AG04450 (cell line): ENCODE measurements at places on chromosomes 4 and X.

DNA sequence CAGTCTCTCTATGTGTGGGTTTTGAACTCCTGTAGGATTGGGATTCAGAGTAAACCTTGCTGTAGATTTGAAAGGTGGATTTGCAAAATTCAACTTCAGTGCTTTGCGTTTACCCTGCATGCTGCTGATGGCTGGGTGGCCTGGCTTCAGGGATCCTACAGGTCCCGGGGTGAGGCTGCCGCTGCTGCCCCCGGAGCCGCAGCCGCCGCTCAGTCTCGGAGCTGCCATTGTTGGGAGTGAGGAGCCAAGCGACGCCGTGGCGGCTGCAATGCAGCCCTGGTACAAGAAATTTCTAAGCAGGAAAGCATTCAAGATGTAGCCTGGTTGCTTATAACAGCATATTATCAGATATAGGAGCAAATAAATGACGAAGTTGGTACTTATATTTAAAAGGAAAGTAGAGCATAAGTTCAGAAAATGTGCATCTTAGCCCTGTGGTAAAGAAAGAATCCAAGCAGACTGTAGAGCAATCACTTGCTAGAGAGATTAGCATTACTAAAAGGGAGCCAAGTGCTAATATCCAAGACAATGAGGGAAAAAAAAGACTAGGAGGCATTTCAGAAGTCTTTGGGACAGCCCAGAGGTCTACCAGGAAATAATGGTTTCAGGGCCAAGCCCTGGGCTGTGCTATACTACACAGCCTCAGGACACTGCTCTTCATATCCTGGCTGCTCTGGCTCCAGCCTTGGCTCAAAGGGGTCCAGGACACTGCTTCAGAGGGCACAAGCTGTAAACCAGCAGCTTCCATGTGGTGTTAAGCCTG lies 36.9 kb upstream of the CHIC1 start:
- DNase-seq: no peak

DNA sequence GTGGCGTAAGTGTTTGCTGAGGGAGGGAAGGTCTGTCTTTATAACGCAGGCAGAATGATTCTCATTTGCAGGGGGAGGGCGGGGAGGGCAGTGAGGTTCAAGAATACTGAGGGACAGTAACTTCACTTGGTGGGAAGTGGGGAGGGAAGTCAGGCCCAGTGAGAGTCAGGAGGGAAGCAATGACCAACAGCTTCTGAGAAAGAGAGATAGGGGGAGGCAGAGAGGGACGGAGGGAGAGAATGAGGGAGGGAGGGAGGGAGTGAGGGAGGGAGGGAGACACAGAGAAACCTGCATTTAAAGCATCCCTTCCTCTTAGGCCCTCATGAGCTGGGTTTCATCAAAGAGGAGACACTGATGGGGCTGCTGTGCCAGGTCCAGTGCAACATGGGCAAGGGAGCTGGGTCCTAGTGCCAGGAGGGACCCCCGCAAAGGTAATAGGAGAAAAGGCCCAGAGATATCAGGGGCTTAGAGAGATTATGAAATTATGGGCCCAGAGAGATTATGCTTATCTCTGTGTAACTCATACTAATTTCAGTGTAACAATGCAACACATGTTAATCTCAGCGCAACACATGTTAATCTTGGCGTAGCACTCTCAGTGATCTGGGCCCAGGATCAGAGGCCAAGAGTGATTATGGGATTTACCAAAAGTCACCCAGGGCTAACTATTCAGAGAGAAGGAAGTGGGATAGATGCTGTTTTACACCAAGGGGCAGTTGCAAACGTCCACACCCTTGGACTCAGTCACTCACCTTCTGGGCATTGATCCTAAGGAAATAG lies 112.1 kb downstream of the DRD5 start:
- no peak for DNase-seq

- DNase-seq: no peak
Observed at GRCh38 chrX:120380699-120381098, 18.8 kb downstream of the ATP1B4 start.

GRCh38 chr4:176478076-176478475 lies 158.3 kb downstream of the SPCS3 start:
- DNase-seq: no peak

DNA sequence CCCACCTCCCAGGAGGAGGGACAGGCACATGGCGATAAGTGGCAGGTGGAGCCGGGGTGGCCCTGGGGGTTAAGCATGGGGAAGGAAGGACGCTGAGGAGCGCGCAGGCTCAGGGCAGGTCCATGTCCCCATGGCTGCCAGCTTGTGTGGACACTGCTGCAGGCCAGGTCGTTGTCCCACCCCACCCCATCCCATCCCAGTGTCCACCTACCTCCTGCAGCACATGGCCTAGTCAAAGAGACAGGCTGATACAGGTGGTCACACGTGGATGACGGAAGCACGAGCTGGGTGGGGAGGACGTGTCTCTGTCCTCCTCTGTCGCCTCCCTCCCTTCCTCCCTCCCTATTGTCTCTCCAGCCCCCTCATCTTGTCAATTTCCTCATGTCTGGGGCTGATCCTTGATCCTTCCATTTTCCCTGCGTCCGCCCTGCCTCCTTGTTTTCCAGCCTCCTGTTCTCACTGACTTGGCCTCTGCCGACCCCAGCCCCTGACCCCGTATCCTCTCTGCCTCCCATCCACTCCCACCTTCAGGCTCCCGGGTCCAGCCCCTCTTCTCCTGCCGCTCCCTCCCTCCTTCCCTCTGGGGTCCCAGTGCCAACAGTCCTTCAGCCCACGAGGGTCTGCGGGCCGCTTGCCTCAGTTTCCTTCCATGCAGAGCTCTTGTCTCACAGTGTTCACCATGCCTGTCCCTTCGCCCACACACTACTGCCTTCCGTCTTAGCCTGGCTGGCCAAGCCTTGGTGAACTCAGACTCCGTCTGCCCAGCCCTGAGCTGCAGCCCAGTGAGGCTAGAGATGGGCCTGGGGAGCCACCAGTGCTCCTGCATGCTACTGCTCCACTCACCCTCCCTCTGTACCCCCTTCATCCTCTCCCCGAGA lies 15.5 kb upstream of the ADD1 start:
- DNase-seq: no peak

DNA sequence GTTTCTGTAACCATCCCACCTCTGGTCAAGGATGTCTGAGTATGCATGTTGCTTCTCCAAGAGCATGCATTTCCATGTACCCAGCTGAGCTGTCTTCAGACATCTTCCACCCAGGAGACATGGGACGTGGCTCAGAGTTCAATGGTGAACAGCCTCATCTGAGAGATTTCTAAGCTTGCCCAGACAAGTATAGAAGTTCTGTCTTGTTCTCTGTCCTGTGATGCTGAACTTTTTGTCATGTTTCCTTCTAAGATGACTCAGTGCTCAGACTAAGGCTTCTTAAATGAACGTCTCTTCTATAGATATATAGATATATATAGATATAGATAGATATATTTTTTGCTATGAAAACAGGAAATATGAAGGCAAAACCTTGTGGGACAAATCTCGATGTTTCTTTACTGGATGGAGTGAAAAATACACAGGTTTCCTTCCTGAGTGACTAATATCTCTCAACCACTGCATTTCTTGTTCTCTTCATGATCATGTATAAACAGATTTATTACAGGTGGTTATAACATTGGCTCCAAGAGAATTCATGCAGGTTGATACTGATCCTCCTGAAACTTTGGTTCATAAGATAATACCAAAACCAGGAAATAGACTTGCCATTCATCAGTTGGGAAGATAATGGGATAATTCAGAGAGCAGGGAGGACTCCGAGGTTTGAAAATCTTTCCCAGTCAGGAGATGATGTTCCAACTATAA lies 168.2 kb downstream of the ZNF518B start:
- DNase-seq: no peak

- DNase-seq: no peak
Observed at GRCh38 chr4:112523008-112523721, 7.2 kb upstream of the NEUROG2 start.

GRCh38 chr4:147085781-147086180 lies 140.1 kb upstream of the TTC29 start:
- DNase-seq: no peak

GRCh38 chr4:189029976-189030504 lies 890.8 kb downstream of the TRIML1 start:
- DNase-seq: no peak

DNA sequence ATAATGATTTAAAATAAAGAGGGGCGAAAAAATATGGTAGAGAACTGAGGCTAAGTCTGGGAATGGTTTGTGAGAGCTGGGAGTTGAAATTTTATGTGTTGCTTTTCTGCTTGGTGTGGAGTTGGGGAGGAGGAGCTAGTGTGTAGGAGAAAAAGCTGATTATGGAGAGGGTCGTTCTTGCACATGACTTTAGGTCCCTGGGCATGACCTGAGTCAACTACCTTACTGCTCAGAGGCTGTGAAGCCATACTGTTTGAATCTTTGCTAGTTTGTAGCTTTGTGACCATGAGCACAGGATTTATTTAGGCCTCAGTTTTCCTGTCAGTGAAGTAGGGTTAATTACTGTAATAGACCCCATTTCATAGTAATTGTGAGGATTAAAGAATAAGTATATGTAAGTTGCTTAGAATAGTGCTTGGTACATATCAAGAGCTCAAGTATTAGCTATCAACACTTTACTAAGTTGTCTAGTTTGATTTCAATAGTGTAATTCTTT lies 78.6 kb downstream of the KDM6A start:
- no peak for DNase-seq

GRCh38 chr4:74800310-74800709 lies 6.0 kb upstream of the BTC start:
- DNase-seq: no peak

- DNase-seq: no peak
Observed at GRCh38 chr4:51845711-51846110, 2.8 kb downstream of the DCUN1D4 start.

- DNase-seq: no peak
Observed at GRCh38 chrX:135396109-135396508, 25.6 kb upstream of the SMIM10L2A start.

- DNase-seq: no peak
Observed at GRCh38 chr4:123698556-123698955, 302.0 kb downstream of the SPRY1 start.

DNA sequence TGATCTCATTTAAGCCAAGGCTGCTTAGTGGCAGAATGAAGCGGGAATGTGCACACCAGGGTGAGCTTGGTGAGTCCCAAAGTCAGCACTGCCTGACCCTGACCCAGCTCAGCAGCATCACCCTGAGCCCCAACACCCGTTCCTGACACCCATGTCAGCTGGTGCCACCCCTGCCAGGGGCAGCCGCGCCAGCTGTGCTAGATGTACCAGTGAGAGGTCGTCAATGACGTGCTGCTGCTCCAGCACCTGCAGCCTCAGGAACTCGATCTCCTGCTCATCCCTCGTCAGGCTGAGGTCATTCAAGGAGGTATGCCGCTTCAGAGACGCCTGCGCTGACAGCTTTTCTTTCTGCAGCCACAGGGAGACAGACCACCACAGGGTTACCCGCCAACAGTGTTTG lies 61.7 kb upstream of the C4orf50 start:
- no peak for DNase-seq

DNA sequence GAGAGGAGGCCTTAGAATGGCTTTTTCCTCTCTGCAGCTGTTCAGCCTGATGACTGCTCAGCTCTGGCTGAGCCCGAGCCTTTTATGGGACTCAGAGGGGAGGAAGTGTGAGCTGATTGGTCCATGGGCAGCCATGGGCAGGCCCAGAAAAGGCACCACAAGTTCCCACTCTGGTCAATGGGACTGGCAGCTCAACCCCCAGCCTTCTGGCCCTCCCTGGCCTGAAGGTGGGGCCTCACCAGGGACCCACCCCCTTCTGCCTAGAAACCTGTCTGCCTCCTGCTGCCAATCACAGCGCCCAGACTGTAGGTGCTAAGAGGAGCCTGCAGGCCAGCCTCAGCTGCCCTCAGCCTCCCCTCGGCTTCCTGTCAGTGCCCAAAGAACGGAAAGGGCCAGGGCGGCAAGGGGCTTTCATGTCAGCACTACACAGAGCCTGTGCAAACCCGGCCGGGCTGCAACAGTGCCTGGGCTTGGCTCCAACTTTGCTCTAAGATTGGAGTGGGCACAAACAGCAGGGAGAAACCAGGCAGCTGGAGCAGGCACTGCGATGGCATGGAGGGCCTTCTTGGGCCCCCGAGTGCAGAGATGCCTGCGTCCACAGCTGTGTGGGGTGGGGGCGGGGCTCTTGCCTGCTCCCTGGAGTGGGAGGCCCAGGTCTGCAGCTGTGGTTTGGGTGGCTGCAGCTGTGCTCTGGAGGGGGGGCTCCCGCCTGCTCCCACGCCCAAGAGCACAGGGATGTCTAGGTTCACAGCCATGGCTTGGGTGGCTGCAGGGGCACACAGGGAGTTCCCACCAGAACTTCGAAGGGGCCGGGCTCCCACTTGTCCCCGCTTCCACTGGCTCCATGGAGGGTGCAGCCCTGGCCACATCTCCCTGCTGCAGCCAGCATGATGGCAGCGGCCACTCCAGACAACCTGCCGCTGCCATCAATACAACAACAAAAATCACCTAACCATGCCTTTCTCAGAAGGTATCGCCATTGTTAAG lies 92.6 kb downstream of the NXF2 start:
- DNase-seq: no peak

DNA sequence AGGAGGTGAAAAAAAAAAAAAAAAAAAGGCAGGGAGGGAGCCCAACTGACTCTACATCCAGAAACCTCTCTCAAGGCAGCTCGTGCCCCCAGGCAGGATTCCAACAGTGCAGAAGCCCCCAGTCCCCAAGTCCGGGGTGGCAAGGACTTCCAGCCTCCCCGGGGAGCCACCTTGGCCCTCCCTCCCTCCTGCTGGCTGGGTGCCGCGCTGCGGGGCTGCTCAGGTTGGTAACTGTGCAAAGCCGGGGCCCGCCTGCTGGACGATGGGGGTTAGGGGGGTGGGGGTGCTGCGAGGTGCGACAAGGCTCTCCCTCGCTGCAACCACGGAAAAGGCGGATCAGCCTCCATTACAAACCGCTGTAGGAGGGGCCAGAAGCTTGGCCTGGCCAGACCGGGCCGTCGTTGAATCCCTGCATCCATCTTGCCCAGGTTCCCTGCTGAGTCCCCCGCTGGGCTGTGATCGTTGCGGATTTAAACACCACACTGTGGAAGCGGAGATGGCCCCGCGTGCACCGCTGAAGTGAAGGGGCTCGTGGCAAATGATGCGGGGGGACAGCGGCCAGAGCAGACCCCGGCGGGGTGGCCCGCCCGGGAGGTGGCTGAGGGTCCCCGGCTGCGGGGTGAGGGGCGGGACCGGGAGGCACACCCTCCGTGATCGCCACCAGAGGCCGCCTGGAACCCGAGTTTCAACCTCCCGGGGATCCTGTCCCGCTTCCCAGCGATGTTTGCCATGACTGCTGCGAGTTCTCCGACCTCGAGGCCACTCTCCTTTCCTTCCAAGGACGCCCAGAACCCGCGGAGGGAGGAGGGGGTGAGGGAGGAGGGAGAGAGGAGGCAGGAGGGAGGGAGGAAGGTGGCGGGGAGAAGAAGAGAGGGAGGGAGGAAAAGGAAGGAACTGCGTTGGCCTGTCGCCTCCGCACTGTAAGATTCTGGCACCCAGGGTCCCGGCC lies 58.0 kb upstream of the DDX3X start:
- no peak for DNase-seq

GRCh38 chr4:41611881-41612871 lies 74.2 kb downstream of the LIMCH1 start:
- no peak for DNase-seq

DNA sequence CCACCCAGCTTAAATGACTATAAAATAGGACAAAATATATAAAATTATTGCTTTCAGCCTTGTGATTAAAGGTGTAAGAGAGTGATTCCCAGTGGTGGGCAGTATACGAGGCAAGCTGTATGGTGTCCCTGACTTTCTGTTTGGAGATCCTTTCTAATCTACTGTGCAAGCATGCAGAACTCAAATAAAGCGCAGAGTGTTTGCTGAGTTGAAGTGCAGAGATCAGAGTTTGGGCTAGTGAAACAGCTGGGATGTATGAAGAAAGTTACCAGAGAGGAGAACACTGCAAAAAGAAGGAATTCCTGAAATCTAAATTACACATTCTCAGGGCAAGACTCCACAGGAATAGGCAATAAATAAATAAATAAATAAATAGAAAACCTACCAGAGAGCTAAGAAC lies 218.5 kb upstream of the TLL1 start:
- DNase-seq: no peak
